ENCODE measurements at places on chromosomes 5 and 9.

- DNase-seq = peak; percentile 71
Observed at GRCh38 chr9:129726322-129727160, 26.3 kb downstream of the PTGES start.

GRCh38 chr9:137294091-137294680 lies 7.9 kb downstream of the NRARP start:
- peak; percentile 91 for DNase-seq

DNA sequence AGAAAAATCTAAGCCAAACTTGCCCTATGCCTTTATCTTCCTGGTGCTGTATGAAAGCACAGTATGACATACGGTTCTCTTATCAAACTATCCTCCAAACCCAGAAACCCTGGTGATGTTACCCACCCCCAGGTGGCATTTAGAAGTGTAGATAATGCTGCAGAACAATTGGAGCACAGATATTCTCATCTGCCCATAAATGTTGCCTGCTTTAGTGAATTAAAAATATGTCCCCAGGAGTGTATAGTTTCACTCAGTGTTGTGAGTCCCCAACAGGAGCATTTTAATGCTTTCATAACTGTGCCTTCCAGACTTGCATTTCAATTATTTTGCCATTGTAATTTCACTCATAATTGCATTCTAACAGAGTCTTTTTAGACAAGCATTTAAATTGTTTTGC lies 50.8 kb downstream of the SV2C start:
- no peak for DNase-seq

DNA sequence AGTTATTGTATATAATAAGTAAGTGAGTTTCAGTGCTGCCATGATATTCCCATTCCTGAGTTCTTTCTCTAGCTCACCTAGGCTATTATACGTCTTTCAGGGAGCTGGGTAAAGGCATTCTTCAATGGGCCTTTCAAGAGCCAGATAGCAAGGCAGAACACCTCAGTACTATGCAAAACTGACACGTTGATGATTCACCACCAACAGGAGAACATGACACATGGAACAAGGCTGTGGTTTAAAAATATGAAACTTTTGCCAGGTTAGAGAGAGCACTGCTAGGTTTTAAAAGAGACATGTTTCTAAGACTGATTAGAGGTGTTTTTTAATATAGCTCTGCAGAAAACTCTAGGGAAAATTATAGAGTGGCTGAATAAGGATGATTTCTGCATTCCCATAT lies 95.9 kb downstream of the UGCG start:
- DNase-seq = no peak

DNA sequence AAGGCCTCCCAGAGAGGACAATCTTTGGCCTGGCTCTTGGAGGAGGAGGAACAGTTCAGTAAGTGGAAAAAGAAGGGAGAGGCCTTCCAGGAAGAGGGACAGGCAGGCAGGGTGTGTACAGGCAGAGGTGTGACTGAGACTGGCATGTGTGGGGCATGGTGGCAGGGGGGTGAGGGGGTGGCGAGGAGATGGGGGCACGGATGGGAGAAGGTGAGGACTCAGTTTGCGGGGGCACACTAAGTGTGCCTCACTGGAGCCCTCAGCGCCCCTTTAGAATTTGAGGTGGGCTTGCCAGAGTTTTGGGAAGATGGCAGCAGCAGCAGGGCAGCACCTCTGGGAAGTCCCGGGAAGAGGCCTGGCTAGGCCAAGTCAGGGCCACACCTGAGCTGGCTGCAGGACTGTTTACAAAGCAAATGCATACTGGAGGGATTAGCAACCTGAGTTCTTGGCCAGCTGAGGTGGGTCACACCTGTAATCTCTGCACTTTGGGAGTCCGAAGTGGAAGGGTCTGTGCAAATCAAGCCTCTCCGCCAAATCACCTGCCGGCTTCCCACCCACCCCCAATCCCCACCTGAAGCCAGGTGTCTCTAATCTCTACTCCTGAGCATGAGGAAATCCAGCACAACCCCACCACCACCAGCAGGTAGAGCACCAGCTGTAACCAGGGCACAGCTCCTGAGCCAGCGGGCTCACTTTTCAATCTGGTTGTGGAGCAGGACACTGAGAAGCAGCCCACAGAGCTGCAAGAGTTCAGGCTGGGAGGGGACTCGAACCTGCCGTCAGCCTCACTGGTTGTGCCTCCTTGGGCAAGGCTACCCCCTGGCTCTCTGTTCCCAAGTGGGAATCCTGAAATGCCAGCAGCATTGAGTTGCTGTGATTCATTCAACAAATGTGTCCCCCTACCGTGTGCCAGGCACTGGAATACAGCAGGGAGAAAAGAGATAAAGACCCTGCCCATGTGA lies 10.2 kb upstream of the GABRP start:
- no peak for DNase-seq

GRCh38 chr5:64773533-64773932 lies 4.8 kb downstream of the CWC27 start:
- DNase-seq = no peak

DNA sequence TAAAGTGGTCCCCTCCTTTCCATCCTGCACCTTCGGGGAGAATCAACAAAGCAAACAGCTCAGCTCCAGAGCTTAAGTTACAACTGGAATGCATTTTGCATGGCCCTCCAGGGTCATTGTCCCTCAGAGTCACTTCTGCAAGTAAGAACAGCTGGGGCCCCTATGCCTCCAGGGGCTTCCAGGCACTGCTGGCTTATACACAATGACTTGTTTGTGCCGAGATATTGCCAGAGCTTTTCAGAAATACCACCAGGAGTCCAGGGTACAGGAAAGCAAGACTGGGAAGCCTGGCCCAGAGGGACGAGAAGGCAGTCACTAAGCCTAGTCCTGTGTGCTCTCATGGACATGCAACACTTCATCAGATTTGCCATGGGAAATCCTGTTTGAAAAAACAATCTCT lies 11.3 kb downstream of the FRMD3 start:
- DNase-seq = no peak

GRCh38 chr5:133580618-133581017 lies 31.7 kb downstream of the FSTL4 start:
- DNase-seq = no peak

DNA sequence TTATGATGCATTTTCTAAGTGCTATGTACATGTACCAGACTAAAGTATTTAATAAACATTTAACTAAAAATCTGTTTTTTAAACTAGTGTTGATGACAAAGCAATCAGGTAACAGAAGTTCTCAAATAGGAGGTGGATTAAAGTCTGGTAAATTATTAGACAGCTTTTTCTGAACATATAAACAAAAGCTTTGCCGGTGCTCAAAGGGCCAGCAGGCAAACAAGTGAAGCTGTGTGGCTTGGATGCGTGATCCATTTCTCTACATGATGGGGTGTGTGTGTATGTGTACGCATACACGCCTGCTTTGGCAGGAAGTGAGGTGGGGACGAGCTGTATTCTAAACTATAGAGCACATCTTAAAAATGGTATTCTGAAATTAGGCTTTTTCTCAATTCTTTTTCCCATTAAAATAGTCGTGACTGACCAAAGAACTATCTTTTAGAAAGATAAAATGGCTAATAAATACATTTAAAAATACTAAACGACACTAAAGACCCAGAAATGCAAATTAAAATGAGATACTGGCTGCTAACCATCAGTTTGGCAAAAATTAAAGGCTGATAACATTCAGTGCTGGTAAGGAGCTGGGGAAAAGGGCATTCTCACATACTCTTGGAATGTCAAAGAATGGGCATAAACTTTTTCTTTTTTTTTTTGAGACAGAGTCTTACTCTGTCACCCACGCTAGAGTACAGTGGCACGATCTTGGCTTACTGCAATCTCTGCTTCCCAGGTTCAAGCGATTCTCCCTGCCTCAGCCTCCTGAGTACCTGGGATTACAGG lies 174.0 kb downstream of the MAPKAP1 start:
- DNase-seq = no peak

GRCh38 chr5:10333154-10334006 lies 20.1 kb upstream of the MARCHF6 start:
- no peak for DNase-seq

- no peak for DNase-seq
Observed at GRCh38 chr9:134029248-134030226, 4.3 kb downstream of the BRD3OS start.

DNA sequence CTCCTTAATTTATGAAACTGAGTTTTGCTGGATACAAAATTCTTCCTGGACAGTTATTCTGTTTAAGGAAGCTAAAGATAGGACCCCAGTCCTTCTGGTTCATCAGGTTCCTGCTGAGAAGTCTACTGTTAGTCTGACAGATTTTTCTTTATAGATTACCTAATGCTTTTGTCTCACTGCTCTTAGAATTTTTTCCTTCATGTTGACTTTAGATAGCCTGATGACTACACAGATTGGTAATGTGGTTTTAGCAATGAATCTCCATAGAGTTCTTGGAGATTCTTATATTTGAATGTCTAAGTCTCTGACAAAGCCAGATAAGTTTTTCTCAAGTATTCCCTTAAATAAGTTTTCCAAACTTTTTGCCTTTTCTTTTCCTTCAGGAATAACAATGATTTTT lies 419.7 kb downstream of the CDH10 start:
- DNase-seq = no peak

DNA sequence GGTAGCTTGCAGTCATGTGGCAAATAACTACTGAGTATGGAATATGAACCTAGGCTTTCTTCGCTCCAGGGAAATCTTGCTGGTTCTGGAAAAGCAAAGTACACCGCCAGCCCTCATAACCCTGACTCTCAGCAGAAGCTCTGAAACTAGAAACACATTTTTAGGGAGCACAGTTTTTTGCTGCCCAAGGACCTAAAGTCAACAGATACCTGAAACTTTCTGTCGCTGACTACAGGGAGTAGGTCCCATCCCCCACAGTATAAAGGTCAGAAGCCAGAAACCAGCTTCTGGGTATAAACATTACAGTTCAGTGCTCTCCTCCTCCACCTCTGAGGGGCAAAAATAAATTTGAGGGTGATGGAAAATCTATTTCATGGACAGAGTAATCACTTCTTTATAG lies 3.0 kb downstream of the ATOX1 start:
- no peak for DNase-seq

DNA sequence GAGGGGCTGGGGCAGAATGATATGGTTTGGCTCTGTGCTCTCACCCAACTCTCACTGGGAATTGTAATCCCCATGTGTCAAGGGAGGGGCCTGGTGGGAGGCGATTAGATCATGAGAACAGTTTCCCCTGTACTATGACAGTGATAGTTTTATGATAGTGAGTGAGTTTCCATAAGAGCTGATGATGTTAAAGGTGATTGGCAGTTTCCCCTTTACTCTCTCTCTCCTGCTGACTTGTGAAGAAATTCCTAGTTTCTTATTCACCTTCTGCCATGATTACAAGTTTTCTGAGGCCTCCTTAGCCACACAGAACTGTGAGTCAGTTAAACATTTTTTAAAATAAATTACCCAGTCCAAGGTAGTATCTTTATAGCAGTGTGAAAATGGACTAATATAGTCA lies 120.4 kb upstream of the CDH9 start:
- no peak for DNase-seq

Data from DMS153 (cell line).